ENCODE measurements at places on chromosomes 12 and 14.

DNA sequence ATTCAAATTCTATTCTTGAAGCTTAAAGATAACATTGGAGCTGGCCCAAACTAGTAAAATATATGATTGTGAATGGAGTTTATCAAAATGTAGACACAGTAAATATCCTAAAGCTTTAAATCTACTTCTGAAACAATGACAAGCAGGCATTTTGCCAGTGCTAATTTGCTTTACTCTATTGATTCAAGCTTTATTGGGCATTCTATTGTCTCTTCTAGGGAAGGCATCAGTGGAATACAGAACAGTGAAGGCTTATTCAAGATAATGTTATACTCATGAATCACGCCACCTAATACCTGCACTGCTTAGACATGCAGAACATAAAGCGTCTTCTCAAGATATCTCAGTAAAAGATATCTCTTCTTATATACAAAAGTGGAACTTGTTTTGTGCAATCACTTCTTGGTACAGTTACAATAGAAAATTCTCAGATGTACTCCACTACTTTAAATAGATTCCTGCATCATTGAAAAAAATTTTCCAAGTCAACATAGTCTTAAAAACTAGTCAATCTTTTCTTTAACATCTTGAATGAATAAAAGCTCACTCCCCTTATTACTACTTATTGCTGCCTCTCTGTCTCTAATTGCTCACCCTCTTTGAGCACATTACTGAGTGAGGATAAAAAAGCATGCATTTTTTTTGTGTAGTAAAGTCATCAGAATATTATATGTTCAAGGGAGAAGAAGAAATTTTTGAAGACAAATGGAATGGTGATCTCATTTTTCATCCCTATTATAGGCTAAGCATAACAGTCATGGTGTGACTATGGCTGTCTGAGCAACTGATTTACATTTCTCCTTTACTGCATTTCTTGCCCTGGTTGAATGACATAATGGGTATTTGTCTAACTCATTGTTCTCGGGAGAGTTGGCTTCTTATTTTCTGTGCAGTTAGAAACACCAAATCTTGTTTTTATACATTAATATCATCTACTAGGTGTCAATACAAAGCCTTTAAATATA, 98.0 kb upstream of the E2F7 start:
- no peak for DNase-seq

GRCh38 chr14:81991998-81992397, 458.3 kb upstream of the SEL1L start:
- DNase-seq = no peak

GRCh38 chr14:68977718-68978171, 1.4 kb downstream of the ACTN1 start:
- peak; percentile 79 for DNase-seq

DNA sequence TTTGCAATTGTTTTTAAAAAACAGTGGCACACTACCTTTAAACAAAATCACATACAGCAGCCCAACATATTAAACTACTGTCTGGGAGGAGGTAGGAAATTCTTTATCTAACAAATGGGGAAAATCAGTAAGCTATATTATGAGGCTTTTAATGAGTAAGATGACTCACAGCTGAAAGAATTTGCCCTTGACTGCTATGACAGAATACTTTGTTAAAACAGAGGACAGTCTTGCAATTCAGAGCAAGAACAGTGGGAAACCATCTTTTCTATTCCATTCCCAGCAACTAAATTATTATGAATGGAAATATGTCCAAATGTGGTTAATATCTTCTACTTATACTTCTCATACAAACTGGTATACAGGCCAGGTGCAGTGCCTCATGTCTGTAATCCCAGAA, 49.2 kb upstream of the SGPP1 start:
- DNase-seq = no peak

GRCh38 chr12:46470036-46470627, 97.6 kb upstream of the SLC38A2 start:
- no peak for DNase-seq

- no peak for DNase-seq
Measured at GRCh38 chr14:65007202-65007601, 20.5 kb downstream of the FNTB start.

DNA sequence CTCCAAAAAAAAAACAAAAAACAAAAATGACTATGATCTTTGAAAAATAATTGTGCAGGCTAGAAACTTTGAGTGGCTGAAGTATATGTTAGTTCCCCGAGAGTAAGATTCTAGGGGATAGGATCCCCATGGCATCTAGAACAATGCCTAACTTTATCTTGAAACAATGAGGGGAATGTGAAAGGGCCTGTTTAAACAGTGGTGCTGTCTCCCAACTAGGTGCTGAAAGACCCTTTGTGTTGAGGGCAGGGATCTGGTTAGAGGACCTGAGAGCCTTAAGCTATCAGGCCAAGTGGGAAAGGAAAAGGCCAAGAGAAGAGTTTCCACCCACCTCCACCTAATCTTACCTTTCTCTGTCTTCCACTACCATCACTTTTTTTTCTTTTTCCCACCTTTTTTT, 6.8 kb upstream of the YLPM1 start:
- no peak for DNase-seq

DNA sequence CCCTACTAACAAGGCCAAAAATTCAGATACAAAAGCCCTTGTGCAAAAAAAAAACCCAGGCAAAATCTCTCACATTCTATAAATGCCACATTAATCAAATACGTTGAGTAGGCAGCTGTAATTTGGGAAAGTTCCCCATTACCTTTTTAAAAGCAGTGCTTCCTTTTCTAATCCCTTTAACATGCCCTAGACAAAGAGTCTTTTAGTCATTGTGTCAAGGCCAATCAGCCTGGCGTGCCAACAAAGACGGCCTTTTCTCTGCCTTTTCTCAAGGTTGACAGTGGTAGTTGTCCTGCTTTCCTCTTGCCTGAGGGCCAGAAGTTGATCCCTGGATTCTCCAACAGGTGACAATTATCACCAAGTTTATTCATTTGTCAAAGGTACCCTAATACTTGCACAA, 62.5 kb upstream of the METAP2 start:
- DNase-seq = no peak

DNA sequence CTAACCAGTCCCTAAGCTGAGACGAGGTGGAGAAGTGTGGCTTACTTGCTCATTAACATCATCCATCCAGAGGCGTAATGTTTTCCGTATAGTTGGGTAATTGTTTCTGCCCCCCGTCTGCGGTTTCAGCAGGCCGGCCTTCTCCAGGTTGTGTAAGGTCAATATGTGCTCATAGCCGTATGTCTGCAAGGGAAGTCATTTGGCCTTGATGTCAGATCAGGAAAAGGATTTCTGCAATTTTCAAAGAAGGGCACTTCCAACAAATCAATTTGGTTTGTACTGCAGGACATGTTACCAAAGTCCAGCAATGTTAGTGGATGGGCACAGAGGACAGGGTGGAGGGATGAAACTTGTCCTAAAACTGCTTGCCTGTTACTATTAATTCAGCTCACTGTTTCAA, 9.9 kb upstream of the DIABLO start:
- no peak for DNase-seq

DNA sequence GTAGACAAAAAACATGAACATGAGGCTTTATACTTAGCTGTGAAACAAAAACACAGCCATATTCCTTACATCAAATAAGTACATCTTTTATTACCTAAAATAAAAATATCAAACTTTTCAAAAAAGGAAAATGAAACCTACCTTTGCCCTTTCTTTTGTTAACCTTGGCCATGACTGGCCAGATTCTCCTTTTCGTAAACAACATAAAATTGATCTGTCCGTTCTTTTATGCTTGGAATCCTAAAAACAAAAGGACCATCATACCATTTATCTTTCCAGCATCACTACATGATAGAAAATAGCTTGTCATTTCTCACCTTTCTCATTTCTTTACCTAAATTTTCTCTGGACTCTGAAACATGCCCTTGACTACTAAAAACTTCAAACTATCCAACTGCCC, 16.5 kb downstream of the PTGES3 start:
- no peak for DNase-seq

DNA sequence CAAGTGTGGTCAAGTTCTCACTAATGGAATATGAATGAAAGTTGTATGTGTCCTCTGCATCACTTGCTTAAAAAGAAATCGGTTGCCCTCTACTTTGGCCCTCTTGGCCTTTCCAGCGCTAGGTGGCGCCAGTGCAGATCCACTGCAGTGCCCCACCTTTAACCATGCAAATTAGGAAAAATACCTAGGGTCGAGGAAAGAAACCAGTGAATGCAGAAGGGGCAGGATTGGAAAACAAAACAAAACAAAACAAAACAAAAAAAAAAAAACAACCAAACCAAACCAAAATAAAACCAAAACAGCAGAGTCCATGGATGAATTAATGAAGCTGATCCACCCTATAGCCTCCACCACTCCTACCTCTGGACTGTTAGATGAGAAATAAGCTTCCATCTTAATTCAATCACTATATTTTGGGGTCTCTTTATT, 12.9 kb upstream of the NEMF start:
- peak; percentile 79 for DNase-seq

DNA sequence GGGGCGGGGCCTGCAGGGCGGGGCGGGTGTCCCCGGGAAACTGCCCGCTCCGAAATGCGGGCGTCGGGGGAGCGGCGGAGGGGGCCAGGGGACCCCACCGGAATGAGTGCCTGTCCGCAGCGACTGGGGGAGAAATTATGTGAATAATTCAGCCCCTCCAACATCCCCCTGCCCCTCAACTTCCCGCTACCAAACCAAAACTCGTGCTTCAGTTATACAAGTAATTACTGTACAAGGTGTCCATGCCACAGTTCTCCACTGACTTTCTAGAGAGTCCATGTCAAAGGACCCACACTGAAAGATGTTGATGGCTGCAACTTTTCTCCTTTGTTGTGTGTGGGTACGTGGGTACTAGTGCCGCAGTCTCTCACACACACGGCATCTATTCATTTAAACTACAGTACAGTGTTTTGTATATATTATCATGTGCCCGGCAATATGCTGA, 414 bp upstream of the CDK17 start:
- DNase-seq = no peak

DNA sequence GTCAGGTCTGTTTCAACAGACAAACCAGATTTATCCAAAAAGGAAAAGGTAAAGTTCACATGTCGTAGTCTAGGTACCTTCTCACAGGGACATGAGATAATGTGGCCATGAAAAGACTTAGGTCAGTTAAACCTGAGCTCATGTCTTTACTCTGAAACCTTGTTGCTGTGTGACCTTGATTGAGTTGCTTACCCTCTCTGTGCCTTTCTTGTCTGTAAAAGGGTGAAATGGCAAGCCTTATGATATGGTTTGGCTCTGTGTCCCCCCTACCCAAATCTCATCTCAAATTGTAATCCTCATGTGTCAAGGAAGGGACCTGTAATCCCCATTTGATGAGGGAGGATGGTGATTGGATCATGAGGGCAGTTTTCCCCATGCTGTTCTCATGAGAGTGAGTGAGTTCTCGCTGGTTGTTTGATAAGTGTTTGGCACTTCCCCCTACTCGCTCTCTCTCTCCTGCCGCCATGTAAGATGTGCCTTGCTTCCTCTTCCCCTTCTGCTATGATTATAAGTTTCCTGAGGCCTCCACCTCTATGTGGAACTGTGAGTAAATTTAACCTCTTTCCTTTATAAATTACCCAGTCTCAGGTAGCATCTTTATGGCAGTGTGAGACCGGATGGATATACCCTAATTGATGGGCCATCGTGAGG, 299.8 kb downstream of the ADGRD1 start:
- no peak for DNase-seq

DNA sequence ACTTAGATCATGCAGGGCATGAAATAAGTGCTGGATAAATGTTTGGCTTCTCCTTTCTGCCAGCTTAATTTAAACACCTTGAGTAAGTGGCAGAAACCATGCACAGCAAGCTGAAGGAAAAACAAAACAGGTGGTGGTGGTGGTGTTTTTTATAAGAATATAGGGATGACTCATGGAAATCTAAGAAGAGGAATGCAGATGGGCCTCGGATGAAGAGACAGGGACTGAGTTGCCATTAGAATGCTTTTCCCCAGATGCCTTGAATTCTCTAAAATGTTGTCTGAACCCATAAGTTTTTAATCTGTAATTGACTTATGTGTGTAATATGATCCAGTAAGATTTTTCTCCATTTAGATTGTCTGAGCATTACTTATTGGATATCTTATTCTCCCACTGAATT, 93.1 kb upstream of the ZDHHC17 start:
- no peak for DNase-seq

DNA sequence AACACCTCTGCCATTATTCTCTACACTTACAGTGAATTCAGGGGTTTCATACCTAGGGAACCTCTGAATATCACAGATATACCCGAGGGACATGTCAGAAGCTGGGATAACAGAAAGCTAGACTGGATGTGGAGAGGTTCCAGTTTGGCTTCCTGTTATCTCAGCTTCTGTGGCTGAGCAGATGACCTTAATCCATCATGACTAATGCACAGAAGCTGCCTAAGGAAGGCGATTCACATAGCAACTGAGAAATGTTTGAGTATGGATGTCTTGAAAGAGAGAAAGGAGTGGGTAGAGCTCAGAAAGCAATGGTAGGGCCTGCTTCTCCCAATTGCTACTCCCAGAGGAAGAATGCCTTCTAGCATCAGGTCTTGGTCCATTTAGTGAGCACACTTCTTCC, 187.6 kb downstream of the RMST start:
- DNase-seq = no peak

DNA sequence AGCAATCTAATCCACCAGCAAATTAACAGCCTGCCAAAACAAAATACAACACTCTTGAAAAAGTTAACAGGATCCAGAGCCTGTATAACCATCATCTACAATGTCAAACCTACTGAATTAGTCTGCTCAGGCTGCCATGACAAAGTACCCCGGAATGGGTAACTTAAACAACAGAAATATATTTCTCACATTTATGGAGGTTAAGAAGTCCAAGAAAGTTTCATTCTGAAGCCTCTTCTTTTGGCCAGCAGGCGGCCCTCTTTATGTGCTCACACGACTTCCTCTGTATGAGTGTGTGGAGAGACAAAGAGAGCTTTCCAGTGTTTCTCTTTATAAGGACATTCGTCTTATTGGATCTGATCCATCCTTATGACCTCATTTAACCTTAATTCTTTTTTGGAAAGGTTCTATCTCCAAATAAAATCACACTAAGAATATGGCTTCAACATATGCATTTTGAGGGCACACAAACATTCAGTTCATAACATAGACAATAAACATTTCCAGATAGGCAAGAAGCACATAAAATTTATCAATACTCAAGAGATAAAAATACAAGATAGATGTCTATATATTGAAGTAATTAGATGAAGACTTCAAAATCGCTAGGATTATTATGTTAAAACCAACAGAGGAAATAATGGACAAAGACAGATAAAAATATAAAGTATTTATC, 5.9 kb upstream of the RERG start:
- DNase-seq = peak; percentile 52

DNA sequence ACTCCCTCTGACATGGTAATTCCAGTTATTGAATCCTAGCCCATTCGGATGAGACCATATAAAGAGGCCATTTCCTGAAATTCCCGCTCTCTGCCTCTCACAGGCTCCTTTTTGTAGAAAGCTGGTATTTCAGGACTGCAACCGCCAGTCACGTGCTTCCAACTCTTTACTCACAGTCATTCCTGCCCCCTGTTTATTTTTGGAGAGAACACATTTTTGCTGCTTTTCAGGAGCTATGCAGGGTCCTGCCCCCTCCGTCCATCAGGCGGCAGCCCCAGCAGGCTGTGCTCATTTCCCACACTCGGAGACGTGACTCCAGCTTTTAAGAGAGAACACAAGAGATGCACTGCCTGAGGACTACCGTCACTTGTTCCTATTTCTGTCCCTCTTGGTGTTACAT, 26.8 kb downstream of the IFT43 start:
- peak; percentile 40 for DNase-seq

- DNase-seq = no peak
Measured at GRCh38 chr14:68965261-68965761, 13.8 kb downstream of the ACTN1 start.

- DNase-seq = no peak
Measured at GRCh38 chr12:77648716-77649115, 182.0 kb upstream of the NAV3 start.

- no peak for DNase-seq
Measured at GRCh38 chr12:96198965-96199364, 4.8 kb downstream of the ELK3 start.

Data from left cardiac atrium (tissue), 4 donors.